CD4-positive, alpha-beta T cell treated with Interleukin-6 at 100 ng/mL for 8 hours (primary cell): ENCODE measurements at places on chromosomes 6 and 20.

DNA sequence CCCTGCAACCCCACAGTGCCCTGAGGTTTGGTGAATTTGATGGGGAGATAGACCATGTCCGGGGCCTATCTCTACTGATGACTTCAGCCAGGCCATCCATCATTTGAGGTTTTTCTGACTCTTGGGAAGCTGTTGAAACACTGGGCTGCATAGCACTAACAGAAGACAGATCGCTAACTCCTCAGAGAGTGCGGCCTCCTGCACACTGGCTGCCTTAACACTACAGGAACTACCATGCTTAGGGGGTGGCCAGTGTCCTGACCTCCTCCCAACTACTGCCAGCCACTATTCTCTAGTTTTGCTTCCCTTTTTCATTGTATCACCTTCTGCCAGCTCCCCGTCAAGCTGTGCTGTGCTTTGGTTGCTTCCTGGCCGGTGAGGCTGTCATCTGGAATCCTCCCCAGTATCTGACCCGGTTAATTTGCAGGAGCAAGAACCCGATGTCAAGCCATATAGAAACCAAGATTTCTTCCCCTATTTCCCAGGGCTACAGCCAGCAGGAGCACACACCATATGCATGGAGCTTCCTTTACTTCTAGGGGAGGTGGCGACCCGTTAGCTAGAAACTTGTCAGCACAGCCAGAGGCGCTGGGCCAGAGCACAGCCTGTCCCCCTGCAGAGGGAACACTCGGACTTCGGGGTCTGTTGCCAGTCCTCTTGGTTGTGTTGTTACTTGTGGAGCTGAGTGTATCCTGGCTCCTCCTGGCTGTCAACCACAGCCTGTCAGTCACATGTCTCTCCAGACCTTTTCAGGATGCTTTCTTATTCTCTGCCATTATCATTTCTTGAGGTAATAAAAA lies 57.3 kb upstream of the TRAF3IP2 start:
- no peak for DNase-seq

DNA sequence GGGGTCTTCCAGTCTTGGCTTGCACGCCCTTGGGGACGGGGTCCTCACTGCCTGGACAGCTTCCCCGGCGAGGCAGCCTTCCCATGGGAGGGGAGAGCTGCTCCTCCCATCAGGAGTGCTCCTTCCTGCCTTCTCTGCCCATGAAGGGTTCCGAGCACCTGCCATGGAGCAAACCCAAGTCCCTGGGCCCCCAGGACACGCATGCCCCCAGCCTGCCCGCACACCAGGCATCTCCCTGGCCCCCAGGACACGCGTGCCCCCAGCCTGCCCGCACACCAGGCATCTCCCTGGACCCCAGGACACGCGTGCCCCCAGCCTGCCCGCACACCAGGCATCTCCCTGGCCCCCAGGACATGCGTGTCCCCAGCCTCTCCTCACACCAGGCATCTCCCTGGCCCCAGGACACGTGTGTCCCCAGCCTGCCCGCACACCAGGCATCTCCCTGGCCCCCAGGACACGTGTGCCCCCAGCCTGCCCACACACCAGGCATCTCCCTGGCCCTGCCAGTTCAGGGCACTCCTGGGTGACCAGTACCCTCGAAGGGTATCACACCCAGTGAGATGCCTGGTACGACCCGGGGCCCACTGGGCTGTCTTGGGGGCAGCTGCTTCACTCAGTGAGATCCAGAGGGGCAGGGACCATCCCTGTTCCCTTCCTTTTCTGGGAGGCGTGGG lies 21.7 kb downstream of the COL20A1 start:
- DNase-seq: no peak

GRCh38 chr6:152124429-152125074 lies 317.1 kb downstream of the ESR1 start:
- no peak for DNase-seq

DNA sequence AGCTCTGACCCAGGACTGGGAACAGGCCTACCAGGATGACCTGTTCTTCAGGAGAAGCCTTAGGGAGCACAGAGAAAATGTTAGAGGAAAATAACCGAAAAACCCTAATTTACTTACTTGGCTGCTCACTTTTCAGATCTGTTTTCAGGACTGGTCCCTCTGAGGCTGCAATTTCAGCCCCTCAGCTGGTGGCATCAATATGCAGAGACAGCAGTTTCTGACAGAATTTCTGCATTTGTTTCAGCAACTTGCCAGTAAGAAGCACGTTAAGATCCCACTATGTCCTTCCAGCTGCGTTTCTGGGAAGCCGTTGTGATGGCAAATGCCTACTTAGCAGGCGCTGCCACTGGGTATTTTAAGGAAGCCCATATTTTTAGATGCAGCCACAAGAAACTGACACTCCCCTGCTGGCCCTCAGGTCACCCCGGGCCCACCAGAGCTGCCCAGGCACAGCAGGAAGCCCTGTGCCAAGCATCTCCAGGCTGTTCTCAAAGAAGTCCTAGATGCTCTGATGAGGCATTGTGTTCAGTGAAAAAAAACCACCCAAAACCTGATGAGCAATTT lies 7.5 kb downstream of the YTHDF1 start:
- DNase-seq: no peak

GRCh38 chr6:45472382-45472781 lies 94.6 kb upstream of the SUPT3H start:
- DNase-seq: no peak

DNA sequence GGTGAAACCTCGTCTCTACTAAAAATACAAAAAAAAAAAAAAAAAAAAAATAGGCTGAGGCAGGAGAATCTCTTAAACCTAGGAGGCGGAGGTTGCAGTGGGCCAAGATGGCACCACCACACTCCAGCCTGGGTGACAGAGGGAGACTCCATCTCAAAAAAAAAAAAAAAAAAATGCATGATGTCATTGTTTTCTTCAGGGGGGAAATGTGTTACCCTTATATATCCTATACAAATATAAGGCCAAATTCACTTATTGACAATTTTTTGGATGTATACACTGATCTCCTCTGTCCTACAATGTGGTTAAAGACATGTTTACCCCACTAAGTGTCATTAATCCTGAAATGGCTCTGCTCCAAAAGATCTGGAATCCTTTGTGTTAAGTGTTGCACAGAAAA lies 73.1 kb downstream of the TPBG start:
- no peak for DNase-seq

- DNase-seq: no peak
Measured at GRCh38 chr6:44342052-44342451, 398 bp upstream of the SPATS1 start.

DNA sequence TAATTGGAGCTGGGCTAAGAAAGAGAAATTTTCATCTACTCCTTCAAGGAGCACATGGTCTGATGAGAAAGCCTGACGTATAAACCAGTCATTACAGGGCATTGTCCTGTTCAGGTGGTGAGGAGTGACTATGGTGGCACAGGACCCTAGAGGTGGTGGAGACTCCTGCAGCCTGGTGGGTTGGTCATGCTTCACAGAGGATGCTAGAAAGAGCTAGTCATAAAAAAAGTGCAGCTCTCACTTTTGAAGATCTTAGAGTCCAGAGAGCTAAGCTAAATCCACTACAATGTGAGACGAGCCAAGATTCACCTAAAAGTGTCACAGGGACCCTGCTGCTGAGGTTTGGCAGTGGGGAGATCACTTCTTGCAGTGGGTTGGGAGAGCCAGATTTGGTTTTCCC lies 9.8 kb upstream of the ZNF831 start:
- no peak for DNase-seq

DNA sequence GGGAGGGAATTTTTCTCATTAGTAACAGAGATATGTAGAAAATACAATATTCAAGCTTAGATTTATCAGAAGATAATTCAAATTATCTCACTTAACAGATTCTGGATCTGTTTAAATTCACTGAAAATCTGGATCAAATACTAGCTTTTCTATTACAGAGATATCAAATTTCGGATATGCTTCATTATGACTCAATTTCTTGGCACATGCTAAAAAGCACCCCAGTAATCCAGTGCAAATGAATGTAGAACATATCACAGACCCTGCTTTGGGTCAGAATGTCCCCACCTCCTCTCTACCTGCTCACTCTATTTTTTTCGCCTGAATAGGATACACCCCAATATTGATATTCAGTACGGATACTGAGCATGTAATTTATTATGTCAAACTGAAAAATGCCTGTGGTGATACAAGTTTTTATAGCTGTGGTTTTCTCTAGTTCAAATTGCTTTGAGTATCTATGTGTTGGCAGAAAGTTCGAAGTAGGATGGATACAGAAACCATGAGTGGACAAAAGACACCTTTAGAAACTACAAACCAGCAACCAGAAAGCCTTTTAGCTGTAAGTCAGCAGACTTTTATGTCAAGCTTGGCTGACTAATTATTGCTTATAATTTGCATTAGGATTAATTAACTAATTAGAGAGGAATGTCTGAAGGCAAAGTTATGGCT lies 290.0 kb downstream of the TFAP2B start:
- no peak for DNase-seq

GRCh38 chr6:28659250-28659566 lies 133.5 kb downstream of the GPX5 start:
- DNase-seq: no peak

DNA sequence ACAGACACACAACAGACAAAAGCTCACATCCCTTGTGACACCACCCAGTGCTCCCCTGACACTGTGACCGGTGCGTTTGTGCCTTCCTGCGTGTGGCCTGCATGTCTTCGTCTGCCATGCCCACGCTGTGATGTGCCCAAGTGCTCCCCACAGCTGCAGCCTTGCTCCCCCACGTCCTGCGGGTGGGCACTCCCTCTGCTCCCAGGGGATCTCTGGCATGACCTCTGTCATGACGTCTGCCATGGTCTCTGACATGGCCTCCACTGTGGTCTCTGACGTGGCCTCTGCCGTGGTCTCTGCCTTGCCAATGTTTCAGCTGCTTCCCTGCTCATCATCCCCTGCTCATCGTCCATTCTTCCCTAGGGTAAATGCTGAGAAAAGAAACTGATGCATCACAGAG lies 200.9 kb downstream of the DLL1 start:
- DNase-seq: no peak

DNA sequence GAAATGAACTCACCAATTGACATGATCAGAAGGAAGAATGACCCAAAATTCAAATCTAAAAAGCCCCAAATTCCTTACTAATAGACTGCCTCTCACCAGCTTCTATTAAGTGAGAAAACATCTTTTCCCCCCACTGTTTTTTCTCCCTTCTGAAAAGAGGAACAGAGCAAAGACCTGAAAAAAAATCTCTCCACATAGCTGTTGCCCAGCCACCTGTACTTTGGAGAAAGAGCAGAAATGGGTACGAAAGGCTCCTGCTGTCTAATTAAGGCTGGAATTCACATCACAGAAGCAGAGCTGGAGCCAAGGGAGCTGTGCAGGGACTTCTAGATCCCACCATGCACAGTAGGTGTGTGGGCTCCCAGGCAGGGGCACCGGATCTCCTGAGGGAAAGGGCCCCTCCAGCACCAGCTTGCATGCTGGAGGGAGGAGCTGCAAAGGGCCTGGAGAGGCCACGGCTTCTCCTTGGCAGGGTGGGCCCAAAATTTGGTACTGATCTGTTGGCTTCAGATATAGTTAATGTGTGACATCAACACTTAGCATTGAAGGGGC lies 73.2 kb upstream of the DUSP22 start:
- no peak for DNase-seq

DNA sequence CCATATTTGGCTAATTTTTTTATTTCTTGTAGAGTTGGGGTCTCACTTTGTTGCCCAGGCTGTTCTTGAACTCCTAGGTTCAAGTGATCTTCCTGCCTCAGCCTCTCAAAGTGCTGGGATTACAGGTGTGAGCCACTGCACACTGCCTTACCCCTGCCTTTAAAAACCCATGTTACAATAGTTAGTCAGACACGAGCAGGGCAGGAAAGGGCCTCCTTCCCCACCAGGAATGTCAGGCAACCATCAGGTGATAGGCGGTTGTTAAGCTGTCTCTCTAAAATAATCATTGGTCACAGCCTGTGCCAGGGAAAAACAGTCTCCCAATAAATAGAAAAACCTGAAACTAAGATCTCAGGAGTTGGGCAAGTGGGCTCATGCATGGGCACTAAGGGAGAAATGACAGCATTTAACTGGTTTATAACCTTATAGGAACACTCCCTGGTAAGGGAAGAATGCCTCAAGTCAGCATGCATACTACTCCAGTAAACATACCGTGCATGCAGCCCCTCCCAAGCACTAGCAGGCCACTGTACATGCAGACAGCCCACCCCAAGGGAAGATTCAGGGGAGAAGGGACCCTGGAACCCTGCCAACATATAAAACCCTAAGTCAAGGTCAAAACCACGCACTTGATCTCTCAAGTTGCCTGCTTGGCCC lies 8.4 kb downstream of the OR2H2 start:
- DNase-seq: no peak

GRCh38 chr20:13322198-13322597 lies 101.1 kb downstream of the ISM1 start:
- no peak for DNase-seq

DNA sequence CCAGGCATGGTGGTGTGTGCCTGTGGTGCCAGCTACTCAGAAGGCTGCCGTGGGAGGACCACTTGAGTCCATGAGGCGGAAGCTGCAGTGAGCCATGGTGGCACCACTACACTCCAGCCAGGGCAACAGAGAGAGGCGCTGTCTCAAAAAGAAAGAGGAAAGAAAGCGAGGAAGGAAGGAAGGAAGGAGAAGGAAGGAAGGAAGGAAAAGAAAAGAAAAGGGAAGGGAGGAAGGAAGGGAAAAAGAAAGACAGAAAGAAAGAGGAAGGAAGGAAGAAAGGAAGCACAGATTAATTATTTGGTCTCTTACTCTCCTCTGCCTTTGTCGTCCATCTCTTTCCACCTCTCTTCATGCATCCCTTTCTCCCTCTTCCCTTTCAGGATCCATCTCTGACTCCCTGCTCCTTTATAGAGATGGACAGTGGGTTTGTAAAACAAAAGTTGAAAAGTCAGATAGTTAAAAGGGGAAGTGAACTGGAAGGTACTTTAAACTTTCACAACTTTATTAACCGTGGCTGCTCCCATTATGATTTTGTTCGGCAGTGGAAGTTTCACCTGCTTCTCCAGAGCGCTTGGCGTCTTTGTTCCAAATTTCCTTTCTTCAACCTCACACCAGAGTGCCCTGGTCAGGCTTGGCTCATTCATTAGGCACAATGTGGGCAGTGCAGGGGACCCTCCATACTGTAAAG lies 1.5 kb downstream of the HLA-DQA1 start:
- DNase-seq: no peak

DNA sequence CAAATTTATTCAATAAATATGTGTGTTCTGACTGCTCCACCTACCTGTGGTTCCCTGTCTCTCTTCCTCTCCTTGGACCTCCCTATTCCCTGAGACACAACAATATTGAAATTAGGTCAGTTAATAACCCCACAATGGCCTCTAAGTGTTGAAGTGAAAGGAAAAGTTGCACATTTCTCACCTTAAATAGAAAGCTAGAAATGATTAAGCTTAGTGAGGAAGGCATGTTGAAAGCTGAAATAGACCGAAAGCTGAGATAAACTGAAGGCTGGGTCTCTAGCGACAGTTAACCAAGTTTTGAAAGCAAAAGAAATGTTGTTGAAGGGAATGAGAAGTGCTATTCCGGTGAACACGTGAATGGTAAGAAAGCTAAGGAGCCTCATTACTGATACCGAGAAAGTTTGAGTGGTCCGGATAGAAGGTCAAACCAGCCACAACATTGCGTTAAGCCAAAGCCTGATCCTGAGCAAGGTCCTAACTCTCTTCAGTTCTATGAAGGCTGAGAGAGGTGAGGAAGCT lies 34.1 kb downstream of the UST start:
- no peak for DNase-seq
